ENCODE measurements at places on chromosomes 7 and 10.
A peak's percentile ranks its signal among the peaks of the same experiment; 100 is the strongest.

GRCh38 chr7:12719141-12719919 lies 31.9 kb downstream of the ARL4A start:
- DNase-seq: peak; percentile 78

GRCh38 chr10:129580901-129581300 lies 113.9 kb downstream of the MGMT start:
- DNase-seq: no peak

DNA sequence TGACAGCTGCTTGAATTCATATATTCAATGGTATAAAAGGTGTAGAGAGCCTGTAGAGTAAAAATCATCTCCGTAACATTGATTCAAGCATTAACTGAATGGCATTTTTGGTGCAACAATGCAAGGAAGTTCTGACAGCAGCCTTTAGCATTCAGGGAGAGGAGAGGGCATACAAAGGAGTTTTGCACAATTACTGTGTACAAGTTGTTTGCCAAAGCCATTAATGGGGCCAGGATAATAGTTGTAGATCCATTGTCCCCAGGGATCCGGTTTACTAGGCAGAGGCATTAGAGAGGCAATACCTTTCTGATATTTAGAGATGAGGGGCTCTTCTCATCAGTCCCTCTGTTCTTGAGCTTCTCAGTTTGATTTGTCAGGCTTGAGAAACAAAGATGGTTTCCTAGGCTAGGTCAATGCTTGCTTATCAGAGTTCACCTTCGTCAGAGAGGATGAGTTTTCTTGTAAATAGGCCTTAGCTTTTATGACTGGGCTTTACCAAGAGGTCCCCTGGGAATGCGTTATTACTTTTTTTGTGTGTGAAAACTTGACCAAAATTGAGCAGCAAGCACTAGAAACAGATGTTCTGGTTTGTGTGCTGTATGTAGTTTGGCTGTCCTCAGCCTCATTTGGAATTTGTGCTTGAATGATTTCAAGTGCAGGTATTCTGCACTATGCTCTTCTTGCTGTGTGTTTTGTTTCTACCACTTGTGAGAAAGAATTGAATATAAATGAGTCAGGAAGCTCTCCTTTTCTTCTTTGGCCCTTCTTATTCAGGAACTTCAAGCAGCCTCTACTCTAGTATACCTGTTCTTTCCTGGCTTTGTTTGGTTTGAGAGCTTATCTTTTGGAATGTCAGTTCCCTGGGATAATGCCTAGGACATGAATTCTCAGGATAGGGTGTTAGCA lies 32.0 kb downstream of the SND1 start:
- no peak for DNase-seq

GRCh38 chr7:47552621-47553020 lies 29.3 kb downstream of the TNS3 start:
- peak; percentile 71 for DNase-seq
